ENCODE measurements at places on chromosomes 6 and 20. TPM values are rescaled to one million over a fixed set of nuclear protein-coding genes. Genes with fewer than 3 reads are reported as not detected.

- DNase-seq, result no peak
Measured at GRCh38 chr6:11043961-11044711, at the start of gene ELOVL2. Gene ELOVL2 (minus strand): TSS chr6:11044305. CDS start chr6:11044230, 75 bp downstream.

GRCh38 chr6:56263596-56264315 is 16.4 kb upstream of the COL21A1 start:
- DNase-seq, result no peak

GRCh38 chr6:109441069-109441816 is 719 bp downstream of the SMPD2 start:
- DNase-seq, result peak; percentile 36

The PTPRT gene
- not detected for total RNA-seq

All from activated T-cell treated with anti-CD3 and anti-CD28 coated beads, Interleukin-2, amount 50 U/mL, for 4 hours (primary cell).